Cerebellar nuclear complex (tissue), 1 donor: ENCODE measurements at places on chromosomes 12 and 14.

DNA sequence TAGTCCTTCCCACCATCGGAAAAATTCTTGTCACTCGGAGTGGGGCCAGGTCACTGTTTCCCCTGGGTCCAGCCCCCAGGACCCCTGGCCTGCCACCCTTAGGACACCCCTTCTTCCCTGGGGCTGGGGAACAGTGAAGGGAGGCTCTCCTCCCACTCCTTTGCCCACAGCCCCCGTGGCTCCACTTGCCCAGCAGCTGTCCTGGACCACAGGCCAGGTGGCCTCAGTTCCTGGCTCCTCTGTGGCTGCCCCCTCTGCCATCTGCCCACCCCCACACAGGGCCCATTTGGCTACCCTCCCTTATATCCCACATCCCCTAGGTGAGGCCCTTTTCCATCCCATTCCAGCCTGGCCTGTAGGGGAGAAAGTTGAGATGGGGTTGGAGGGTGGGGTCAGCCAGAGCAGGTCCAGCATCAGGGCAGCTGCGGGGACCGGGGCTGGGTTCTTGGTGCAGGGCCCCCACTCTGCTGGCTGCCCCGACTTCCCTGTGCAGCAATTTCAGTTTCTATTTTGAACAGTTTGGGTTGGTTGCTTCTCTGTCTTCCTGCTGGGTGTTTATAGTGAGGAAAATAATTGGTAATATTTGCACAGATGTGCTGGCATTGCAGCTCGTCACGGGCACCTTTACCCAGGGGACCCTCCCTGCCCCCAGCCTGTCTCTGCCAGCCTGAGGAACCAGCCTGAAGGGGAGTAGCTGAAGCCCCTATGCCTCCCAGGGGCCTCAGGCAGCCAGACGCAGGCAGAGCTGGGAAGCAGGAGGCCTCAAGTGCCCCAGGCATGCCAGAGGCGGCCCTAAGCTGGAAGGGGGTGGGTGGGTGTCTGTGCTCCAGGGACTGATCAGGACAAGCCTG is 23.4 kb downstream of the SYNDIG1L start:
- no peak for DNase-seq

- no peak for DNase-seq
Measured at GRCh38 chr12:67457778-67458665, 188.9 kb downstream of the CAND1 start.

DNA sequence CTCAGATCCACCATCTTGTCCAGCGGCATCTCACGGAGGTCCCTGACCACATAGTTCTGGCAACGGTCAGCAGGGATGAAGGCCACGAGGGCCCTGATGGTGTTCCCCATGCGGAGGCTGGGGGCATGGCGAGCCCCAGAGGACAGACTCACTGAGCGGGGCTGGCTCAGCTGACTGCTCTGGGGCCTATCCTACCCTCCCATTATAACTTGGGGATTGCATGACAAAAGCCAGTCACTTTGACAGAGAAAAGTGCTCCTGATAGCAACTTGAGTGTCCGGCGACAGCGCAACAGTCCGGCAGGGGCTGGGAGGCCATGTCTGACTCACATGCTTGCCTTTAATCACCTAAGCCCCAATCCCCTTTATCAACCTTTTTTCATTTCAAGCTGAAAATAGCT is at the start of gene LRRC10:
LRRC10 (minus strand) TSS at position 179 of the 400 bp plus-strand sequence; CDS start at position 110, 69 bp downstream.
- DNase-seq = no peak

GRCh38 chr14:92692822-92693226 is 55.6 kb downstream of the LGMN start:
- no peak for DNase-seq

GRCh38 chr14:106422066-106422465 is 895.7 kb downstream of the TMEM121 start:
- no peak for DNase-seq

DNA sequence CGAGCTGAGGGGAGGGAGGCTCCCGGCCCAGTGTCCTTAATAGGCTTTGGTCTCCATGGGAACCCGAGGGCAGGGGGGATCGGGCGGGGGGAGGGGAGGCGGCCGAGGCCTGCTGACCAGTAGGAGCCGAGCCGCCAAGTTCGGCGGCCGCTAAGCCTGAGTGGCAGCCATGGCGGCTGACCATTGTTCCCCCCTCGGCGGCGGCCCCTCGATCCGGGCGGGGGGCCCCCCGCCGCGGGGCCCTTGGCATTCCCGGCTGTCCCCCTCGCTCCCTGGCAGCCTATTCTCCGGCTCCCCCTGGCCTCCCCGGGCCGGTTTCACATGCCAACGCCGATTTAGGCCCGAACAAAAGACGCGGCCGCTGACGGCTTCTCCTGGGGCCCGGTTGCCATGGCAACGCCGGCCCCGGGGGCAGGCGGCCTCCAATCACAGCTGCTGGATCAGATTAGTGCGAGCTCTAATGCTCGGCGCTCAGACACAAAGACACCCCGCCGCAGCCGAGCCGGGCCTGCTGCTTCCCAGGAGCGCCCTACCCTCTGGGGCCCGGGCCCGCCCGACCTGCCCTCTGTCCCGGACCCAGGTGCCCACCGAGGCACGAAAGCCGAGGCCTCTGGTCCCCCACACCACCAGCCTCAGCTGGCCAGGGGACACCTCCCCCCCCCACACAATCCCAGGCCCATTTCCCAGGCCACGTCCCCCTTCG is 7.3 kb downstream of the MSI1 start:
- DNase-seq = no peak

- no peak for DNase-seq
Measured at GRCh38 chr14:81187832-81188522, 32.8 kb downstream of the GTF2A1 start.

- no peak for DNase-seq
Measured at GRCh38 chr12:101763246-101763931, 24.1 kb upstream of the SYCP3 start.

- no peak for DNase-seq
Measured at GRCh38 chr12:49635656-49636055, 12.3 kb downstream of the PRPF40B start.

GRCh38 chr12:101021911-101022388 is 188.1 kb downstream of the SLC5A8 start:
- DNase-seq = no peak
